ENCODE measurements at places on chromosomes 1 and 21.

DNA sequence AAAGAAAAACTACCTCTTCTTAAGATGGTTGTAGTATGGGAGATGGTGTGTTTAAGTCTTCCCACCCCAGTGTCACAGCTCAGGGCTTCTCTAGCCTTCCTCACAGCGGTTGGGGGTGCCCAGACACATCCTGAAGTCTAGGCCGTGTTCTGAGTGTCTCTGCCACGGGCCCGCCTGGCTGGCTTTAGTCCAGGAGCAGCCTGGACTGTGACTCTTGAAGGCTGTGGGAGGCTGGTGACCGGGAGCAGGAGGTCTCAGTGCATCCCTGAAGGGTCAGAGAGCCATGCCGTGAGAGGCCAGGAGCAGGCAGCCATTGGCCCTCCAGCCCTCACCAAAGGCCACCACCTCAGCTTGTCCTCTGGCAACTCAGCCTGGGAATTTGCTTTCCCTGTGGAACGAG, 4.5 kb downstream of the EPHX1 start:
- DNase-seq, result no peak

- no peak for DNase-seq
Measured at GRCh38 chr21:27132266-27132665, 165.4 kb upstream of the ADAMTS5 start.

DNA sequence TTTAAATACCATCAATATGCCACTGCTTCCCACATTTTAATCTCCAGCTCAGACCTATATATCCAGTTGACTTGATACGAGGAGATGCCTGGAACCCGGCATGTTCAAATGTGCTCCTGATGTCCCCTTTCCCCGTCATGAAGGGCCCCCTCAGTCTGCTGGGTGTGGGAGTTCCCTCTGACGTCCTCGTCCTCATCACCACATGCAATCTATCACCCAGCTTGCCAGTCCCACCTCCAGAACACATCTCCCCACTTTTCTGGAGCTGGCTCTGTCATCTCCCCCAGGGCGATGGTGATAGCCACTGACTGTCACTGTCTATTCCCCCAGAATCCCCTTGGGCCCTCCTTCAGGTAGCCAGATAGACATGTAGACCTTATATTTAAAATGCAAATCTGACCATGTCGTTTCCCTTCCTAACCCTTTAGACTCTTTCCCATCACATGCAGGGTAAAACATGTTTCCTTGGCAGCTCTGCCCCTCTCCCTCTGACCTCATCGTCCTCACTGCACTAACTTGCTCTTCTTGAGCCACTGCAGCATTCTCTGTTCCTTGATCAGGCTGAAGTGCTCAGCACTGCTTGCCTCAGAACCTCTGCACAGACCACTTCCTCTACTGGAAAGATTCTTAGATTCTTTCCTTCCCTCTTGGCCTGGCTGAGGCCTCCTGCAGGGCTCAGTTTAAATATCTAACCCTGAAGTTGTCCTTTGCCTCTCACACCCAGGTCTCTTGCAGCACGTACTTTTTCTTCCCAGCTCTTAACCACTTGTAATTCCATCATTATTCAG, 7.4 kb downstream of the AZIN2 start:
- DNase-seq, result no peak

DNA sequence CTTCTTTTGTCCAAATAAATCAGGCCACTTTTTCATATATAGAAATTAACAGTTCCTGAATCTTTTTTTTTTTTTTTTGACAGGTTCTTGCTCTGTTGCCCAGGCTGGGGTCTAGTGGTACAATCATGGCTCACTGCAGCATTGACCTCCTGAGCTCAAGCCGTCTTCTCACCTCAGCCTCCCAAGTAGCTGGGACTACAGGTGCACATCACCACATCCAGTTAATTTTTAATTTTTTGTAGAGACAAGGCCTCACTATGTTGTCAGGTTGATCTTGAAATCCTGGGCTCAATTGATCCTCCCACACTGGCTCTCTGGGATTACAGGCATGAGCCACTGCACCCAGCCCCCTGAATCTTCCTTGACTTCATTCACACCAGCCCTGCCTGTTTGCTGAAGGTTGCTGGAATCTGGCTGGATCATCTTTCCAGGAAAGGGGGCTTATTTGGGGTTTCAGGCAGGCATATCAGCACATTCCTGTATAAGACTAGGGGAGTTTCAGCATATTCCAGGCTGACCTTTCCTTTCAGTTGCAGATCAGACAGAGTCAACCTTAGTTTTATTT, 78.2 kb upstream of the ARHGAP29 start:
- no peak for DNase-seq

- DNase-seq, result peak; percentile 80
Measured at GRCh38 chr1:116504308-116505156, 66.3 kb downstream of the CD58 start.

- no peak for DNase-seq
Measured at GRCh38 chr21:26798856-26799751, 46.1 kb downstream of the ADAMTS1 start.

DNA sequence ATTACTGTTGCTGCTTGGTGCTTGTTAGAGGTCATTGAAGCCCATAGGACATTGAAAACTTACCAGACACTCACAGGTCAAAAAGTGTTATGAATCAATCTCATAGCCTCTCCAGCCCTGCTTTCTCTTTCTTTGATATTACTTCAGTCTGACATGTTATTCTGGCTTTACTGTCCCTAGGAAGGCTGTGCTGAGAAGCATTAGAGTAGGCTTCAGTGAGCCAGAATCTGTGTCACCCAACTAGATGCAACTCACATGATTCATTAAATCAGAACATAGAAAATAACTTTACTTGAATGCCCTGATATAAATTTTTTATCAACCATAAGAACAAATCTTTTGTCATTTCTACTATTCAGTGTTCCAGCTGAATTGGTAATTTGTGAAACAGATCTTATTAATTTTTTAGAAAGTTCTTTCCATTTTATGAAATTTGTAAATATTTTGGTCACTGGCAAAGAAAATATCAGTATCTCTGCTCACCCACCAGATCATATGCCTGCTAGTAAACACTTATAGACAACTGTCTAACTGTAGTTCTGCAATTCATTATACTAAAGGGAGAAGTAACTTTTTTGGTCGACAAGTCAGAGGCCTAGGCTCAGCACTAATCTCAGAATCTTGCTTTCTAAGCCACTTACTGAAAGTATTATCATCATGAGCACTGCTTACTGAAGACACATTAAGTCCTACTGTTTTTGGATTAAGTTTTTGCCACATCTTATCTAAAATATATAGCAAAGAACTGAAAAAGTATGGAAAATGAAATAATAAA, 48.2 kb downstream of the RPAP2 start:
- DNase-seq, result no peak

DNA sequence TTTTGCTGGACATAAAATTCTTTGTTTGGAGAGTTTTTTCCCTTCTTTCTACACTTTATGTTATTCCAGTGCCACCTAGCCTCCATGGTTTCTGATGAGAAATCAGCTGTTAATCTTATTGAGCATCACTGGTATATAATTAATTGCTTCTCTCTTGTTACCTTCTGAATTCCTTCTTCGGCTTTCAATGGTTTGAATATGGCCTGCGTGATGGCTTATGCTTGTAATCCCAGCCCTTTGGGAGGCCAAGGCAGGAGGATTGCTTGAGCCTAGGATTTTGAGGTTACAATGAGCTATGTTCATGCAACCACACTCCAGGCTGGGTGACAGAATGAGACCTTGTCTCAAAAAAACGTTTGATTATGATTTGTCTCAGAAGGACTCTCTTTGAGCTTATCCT, 13.0 kb upstream of the CNIH4 start:
- DNase-seq, result no peak

DNA sequence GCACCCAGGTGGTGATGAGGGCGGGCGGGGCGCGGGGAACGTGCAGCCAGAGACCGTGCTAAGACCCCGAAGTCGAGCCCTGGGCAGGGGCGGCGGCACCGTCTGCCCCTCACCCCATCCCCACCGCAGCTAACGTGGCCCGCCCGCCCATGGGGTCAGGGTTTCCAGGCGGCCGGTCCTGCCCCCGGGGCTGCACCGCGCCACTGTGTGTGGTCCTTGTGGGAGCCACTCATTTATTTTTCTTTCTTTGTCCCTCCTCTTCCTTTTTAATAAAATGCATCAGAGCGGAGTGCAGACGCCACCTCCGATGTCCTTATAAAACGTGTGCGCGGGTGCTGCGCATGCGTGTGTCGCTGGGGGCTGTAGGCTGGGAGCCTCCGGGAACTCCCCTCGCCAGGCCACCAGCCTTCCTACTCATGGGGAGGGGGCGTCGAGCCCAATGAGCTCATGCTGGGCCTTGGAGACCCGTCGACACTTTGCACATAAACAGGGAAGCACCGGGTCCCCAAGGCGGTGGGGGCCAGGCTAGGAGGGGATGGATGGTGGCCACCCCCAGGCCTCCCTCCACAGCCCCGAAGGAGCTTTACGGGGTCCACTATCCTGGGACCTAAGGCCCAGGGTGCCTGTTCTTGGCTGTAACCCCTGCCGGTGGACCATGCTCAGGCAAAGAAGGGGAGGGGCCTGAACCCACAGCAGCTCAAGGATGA, 59.9 kb downstream of the WNT9A start:
- DNase-seq, result no peak

GRCh38 chr1:211148366-211148765, 14.4 kb upstream of the KCNH1 start:
- no peak for DNase-seq

DNA sequence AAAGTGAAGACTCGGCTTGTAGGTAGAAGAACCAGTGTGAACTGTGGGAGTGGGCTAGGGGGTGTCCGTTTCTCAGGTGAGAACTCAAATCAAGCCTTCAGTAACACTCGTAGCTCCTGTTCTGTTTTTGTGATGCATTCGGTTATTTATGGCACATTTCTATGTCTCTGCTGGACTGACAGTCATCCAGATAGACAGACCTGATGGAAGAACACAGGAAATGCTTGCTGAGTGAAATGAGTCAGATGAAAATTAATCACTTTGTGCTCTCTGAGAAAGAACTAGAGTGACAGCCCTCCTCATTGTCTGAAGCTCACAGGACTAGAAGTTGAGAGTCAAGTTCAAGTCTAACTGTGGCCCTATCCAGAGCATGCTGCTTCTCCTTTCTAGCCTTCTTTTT, 360.1 kb upstream of the PLXNA2 start:
- DNase-seq, result peak; percentile 42

GRCh38 chr1:113390871-113391648, 745 bp downstream of the MAGI3 start:
- DNase-seq, result peak; percentile 27

- DNase-seq, result no peak
Measured at GRCh38 chr1:109838838-109839240, 71.8 kb upstream of the CSF1 start.

GRCh38 chr1:100683448-100684349, 35.8 kb upstream of the VCAM1 start:
- no peak for DNase-seq

- no peak for DNase-seq
Measured at GRCh38 chr1:18470671-18471355, 9.9 kb upstream of the KLHDC7A start.

- peak; percentile 34 for DNase-seq
Measured at GRCh38 chr1:94335950-94336349, 82.2 kb upstream of the ABCD3 start.

GRCh38 chr1:191620883-191621282, 537.4 kb upstream of the RGS18 start:
- no peak for DNase-seq

DNA sequence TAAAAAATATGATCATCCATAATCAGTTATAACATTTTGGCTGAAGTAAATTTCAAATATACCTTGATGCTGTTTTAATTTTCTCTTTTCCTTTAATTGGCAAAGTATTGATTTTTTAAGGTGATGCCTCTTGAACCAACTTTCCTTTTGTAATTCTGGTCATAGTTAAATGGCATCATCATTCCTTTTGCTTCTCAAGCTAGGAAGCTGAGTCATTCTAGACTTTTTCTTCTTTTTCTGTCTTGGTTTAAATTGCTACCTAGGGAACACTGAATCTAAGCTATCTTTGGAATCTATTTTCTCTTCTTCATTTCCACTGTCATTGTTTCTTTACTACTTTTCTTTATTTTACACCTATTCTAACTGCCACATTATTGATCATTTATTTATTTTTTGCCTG, 162.7 kb downstream of the HMCN1 start:
- DNase-seq, result no peak

DNA sequence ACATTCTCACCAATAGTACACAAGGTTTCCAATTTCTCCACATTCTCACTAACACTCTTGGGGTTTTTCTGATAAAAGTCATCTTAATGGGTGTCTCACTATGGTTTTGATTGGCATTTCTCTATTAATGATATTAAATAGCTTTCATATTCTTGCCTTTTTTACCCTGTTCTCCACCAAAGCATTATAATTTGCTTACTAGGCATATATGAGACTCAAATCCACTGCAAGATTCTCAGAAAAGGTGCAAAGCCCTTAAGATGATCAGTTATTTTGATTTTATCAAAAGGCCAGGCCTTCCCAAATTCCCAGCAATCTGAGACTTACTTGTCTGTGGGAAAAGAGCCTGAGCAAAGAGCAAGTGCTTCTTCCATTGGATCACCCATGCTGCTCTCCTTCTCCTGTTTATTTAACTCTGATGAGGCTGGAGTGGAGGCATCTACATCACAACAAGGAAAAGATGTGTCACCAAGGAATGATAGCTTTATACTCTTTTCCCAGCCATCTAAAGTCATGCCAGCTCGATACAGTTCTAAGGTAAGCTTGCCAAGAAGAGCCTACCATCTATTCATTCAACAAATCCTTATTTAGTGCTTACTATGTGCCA, 24.6 kb downstream of the CLSPN start:
- no peak for DNase-seq

DNA sequence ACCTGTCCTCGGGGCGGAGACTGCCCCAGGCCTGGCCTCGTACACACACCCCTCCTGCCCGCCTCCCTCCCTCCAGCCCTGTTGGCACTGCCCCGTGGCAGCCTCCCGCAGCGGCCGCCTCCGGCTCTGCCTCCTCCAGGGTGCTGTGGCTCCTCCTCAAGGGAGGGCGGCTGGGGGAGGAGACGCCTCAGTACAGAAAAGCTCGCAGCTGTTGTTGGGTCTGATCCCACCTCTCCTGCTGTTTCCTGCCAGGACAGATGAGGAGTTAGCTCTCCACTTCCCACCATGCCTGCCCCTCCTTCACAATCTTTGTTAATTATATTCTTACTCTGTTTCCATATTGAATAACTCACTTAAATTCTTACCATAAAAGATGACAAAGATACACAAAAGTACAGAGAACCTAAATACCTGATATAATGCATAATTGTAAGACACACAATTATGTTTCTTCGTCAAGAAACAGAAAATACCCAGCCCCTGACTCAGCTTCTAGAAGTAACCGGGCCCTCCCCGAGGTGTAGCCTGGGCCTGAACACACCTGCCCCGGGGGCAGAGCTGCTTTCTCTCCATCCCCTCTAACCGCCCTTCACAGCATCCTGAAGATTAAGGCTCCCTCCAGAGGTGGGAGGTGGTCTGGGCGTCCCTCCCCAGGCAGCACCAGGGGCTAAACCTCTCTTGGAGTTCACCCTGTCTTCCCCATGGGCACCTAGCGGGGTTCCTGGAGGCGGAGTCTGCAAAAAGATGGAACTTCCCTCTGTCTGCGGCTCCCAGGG, 30.6 kb upstream of the COL6A1 start:
- no peak for DNase-seq

DNA sequence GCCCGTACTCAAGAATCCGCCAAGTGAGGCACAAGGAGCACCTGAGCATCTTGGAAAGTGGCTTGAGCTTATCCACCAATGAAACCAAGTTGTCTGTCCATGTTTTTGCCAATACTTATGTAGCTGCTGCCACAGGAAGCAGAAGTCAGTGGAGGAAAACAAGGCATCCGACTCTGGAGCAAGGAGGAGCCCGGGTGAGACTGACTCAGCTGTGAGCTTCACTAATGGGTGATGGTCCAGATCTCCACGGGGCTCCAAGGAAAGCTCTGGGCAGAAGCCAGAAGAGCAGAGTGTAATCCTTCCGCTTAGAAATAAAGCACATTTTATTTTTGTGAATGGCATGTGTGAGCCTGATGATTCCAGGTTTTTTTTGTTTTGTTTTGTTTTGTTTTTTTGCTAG, 12.3 kb upstream of the SSR2 start:
- no peak for DNase-seq
